Immature natural killer cell (primary cell): ENCODE measurements at places on chromosomes 11 and 22.

- no peak for DNase-seq
Measured at GRCh38 chr11:121329781-121330395, 37.3 kb downstream of the SC5D start.

GRCh38 chr11:111205632-111206385 is 39.7 kb upstream of the POU2AF2 start:
- no peak for DNase-seq

- no peak for DNase-seq
Measured at GRCh38 chr11:44968510-44968909, 17.8 kb upstream of the TP53I11 start.

DNA sequence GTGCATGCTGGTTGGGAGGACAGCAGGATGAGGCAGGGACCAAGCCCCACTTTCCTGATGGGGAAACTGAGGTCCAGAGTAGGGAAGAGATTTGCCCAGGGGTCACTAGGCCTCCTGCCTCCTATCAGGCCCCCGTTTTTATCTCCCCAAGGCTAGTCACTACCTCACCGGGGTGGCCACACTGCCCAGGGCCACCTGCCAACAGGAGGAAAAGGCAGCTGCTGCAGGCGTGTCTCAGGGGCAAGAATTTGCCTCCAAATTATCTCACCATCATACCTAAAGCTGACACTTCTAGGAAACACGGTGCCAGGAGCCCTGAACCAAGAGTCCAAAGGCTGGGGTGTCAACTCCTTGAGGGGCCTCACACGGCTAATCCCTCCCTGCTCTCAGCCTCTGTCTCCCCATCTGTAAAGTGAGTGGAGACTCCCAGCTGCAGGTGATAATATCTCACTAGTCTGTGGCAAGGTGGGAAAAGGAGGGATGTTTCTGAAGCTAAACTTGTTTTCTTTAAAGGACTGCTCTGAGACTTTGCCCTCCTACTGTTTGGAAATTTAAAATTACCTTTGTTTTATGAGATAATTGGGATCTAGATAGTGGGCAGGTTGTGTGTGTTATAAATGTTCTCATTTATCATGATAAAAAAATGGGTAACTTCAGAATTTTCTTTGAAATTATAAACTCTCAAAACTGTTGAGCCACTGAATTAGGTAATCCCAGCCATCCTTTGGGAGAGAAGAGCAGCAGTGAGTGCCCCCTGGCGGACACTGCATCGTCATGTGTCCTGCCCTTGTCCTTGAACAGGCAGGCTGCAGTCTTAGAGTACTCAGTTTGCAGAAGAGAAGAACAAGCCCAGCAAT is 60.0 kb downstream of the MYO7A start:
- peak; percentile 61 for DNase-seq
